Inflammatory macrophage treated with lipopolysaccharide for 4 hours (primary cell): ENCODE measurements at places on chromosomes 2 and 18.
A peak's percentile ranks its signal among the peaks of the same experiment; 100 is the strongest.

- DNase-seq, result peak; percentile 52
Observed at GRCh38 chr2:227106845-227107759, 56.9 kb downstream of the COL4A4 start.

DNA sequence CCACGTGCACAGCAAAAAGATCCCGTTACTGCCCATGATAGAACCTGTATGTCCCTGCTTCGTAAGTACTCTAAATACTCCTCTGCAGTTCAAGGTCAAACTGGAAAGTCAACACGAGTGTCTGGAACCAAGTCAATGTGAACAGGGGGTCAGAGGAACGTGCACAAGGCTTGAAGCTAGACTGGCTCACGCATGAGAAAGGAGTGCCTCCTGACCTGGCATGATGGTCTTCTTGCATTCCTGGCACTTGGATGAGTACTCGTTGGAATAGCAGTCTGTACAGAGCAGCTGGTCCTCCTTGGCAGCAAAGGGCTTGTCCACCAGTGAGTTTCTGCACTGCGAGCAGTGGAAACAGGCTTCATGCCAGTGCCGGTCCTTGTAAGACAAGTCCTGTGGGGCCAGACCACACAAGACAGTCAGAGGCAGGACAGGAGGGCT is 25.5 kb downstream of the FHL2 start:
- DNase-seq, result no peak

DNA sequence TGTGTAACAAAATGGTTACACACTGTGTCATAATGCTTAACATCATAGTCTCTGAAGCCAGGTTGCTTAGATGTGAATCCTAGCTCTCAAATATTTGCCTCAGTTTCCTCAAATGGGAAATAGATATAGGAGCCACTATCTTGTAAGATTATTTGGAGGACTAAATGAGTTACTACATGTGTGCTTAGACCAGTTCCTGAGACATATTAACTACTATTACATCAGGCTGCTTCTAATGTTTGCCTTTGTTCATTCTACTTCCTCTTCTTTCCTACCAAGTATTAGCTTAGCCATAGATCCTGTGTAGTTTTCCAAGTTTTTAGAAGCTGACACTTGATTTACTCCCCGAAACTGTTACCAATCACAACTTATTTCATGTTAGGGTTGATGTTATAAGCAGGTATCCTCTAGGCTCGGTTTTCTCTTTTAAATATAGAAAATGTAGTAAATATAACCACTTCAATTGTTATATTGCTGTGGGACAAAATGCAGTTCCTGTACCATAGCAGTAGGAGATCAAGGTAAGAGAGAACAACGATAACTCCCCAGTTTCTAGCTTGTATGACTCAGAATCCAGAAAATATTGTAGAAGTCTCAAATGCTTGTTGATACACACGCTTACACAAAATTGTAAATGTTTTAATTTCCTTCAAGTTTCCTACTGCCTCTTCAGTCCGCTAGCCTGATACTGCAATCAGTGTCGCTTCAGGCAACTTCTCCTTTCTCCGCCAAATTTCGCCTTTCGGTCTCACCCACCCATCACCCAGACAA is 751 bp upstream of the DNAJC10 start:
- DNase-seq, result peak; percentile 59

DNA sequence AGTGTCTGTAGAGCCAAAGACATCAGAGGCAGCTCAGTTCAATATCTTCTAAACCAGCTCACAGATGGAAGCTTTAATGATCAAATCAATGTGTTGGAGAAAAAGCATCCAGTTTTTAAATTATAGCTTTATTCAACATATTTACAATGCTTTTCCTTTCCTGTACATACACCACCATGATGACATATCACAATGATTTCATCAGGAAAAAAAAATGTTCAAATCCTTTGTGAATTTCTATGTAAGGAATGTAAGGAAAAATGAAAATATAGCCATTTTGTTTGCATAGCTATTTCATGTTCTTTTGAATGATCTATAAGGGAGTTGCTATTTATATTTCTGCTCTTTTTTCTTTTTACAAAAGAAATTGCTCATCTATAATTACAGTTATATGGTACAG is 134.7 kb upstream of the CDH20 start:
- no peak for DNase-seq

DNA sequence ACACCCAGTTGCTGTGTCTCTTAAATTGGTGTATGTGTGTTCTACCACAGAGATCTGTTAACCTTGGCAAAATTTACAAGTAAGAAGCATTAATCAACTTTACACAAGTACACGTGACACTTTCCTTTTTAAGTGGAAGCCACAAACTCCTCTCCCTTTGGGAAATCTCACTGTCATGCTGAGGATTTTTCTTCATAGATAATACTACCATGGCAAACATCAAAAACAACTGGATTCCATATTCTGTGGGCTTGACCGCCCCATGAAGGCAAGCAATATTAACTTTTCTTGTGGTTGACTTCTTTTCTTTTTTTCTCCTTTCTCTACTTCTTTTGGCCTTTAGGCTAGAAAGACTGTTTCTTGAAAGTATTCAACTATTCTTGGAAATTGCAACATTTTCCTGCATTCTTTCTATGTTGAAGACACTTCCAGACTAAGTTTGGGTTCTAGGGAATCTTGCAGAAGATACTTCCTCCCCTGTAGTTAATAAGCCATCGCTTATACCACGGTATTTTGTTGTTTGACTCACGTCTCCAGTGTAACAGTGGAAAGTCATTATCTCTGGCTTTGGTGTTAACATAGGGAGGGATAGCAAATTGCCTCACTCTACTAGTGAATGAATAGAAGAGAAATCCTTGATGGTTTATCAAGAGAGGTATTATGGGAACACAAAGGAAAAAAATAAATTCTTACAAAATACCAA is 79.5 kb downstream of the SLC8A1 start:
- DNase-seq, result peak; percentile 21

DNA sequence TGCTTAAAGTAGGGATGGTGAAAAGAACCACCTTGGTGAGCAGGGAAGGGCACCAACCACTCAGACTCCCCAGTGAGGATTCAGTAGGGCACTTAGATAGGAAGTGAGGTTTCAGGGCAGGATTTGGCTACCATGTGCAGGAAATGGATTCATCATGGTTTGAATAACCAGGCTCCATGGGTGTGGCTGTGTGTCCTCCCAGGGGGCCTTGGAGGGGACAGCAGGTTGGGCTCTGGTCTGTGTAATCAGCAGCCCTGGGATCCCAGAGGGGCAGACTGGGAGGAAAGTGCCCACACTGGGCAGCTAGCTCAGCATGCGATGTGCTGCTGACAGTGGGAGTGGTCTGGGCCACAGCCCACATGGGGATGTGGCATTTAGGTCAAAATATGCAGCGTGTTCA is 224.6 kb downstream of the CELF4 start:
- DNase-seq, result no peak

GRCh38 chr2:231361701-231362554 is 33.6 kb upstream of the B3GNT7 start:
- DNase-seq, result peak; percentile 84

- no peak for DNase-seq
Observed at GRCh38 chr2:32732912-32733472, 105.1 kb downstream of the TTC27 start.

DNA sequence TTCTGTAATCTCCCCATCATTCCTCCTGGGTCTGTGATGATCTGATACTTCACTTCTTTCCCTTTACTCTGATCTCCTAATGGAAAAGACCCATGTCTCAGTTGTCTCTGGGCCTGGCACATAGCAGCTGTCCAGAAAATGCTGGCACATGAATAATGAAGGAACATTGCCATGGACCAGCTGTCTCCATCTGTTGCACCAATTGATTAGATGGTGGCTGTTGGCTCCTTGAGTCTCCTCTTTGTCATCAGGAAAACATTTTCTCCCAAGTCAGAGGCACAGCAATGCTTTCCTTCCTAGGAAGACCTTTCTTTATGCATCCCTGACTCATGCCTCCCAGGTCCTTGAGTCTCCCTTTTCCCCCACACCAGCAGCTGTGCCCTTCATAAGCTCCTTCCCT is 286.2 kb upstream of the CXCR4 start:
- no peak for DNase-seq

GRCh38 chr18:32612651-32613050 is 142.0 kb upstream of the GAREM1 start:
- DNase-seq, result no peak

GRCh38 chr2:42429352-42429751 is 64.4 kb downstream of the KCNG3 start:
- DNase-seq, result no peak

- DNase-seq, result no peak
Observed at GRCh38 chr18:42517896-42518295, 562.9 kb downstream of the PIK3C3 start.

GRCh38 chr2:88181511-88181910 is 11.4 kb downstream of the THNSL2 start:
- no peak for DNase-seq

GRCh38 chr18:33460681-33461080 is 20.2 kb upstream of the CCDC178 start:
- DNase-seq, result no peak

- DNase-seq, result no peak
Observed at GRCh38 chr2:1727796-1728474, 16.4 kb downstream of the PXDN start.

GRCh38 chr2:197141702-197142473 is 168.7 kb downstream of the ANKRD44 start:
- peak; percentile 49 for DNase-seq

DNA sequence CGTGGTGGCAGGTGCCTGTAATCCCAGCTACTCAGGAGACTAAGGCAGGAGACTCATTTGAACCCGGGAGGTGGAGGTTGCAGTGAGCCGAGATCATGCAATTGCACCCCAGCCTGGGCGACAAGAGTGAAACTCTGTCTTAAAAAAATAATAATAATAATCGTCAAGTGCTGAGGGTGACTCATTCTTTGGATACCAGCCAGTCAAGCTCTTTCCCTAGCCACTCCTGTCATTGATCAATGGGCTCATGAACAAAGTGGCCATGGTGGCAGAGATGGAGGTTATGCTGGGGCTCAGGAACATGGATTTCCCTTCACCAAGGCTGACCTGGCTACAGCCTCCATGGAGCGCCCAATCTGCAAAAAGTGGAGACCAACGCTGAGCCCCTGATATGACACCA is 94.5 kb upstream of the HAAO start:
- no peak for DNase-seq

- DNase-seq, result no peak
Observed at GRCh38 chr2:56687169-56687568, 503.4 kb downstream of the CCDC85A start.
